ENCODE measurements at places on chromosomes 12 and 14.

GRCh38 chr12:94795520-94795919 lies 145.2 kb upstream of the TMCC3 start:
- peak; percentile 11 for DNase-seq

- no peak for DNase-seq
Measured at GRCh38 chr14:77141214-77142004, at the start of gene ZDHHC22. TSS of gene ZDHHC22 (minus strand) at chr14:77141791. CDS start at chr14:77139738, 2,053 bp downstream.

DNA sequence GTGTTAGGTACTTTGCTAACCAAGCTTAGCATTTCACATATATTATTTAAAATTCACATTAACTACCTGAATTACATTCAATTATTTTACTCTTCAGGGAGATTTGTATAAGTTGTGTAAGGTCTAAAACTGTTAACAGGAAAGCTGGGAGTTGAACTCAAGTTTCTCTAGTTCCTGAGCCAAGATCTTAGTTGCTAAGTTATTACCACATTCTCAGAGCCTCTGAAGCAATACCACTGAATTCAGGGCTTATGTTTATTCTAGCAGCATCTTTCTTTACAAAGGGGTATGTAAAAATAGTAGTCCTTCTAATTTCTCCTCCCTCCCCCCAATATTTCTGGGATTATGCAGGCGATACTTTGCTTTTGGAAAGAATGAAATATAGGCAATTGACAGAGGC lies 786.8 kb downstream of the DIO2 start:
- DNase-seq: no peak

DNA sequence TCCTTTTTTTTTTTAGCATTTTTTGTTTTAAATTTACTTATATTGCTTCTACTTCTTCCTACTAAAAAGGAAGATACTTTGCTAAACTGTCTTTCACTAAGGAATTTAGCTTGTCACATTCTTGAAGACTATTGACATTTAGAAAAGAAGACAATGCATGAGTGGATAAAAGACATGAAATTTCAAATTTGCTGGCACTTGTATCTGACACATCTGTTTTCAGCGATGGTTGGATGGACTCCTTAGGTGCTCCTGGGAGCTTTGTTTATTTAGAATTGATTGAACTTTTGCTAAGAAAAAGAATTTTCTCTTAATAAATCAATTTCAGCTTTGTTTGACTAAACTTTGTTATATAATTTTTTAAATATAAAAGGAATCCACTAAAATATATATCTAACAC lies 3.3 kb upstream of the KERA start:
- DNase-seq: no peak

GRCh38 chr14:41830714-41831406 lies 224.2 kb downstream of the LRFN5 start:
- peak; percentile 62 for DNase-seq

DNA sequence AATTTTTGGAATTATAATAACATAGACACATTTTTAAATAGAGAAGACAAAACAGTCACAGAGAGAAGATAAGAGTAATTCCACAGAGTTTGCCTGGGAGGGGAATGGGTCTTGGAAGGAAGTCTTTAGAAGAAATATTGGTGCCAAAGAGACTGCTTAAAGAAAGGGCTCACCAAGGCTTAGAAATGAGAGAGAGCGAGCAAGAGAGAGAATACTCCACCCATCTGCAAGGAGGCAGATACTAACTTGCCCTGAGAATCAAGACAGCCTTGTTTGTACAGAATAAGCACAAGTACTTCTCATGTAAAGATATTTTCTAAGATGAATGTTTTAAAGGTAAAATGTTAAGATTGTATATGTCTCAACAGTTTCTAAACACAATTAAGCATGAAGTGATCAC lies 165.5 kb downstream of the SLC38A4 start:
- no peak for DNase-seq

DNA sequence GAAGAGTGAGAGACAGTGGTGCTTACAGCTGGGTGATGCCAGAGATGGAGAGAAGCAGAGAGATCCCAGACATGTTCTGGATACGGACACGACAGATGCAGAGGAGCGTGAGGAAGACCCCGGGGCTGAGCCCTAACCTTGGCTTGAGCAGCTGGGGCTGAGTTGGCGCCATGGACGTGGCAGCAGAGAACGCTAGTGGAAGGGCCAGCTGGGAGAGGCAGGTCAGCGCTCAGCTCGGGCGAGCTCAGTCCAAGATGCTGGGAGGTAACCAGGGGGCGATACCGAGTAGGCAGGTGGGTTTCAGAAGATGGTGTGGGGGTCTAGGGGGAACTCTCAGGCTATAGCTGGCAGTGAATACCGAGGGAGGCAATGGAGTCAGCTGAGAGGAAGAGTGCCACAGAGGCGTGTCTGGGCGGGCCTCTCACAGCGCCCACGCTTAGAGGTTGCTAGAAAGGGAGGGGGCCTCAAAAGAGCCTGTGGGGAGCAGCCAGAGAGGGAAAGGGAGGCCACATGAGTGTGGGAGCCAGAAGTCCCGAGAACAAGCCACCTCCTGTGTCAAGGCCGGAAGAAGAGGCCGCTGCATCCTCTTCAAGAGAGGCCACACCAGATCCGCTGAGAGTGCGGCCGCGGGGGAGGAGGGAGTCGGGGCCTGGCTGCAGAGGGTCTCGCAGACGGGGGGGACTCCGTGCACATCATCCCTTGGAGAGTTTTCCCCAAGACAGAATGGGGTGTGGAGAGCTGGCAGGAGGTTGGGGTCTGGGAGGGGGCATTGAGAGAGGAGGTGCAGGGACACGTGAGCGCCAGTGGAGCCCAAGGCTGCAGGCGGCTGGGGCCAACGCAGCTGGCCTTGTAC lies 57.0 kb upstream of the DIO3 start:
- DNase-seq: no peak

GRCh38 chr14:52015411-52016030 lies 26.2 kb downstream of the RTRAF start:
- DNase-seq: no peak

DNA sequence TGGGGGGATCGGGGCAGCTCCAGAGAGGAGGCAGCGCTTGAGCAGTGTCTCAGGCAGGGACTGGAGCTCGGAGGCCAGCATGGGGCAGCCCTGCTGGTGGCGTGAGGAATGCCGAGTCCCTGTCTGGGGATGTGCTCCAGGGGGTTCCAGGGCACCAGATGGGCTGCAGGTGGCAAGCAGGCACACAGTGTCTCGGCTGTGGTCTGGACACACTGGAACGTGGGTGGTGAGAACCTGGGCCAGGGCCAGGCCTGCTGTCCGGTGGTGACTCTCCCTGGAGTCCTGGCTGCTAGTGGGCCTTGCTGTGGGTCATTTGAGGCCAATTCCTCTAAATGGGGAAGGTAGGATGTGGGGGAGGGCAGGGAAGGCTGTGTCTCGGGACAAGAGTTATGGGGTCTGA lies 199.4 kb upstream of the RTL1 start:
- no peak for DNase-seq

DNA sequence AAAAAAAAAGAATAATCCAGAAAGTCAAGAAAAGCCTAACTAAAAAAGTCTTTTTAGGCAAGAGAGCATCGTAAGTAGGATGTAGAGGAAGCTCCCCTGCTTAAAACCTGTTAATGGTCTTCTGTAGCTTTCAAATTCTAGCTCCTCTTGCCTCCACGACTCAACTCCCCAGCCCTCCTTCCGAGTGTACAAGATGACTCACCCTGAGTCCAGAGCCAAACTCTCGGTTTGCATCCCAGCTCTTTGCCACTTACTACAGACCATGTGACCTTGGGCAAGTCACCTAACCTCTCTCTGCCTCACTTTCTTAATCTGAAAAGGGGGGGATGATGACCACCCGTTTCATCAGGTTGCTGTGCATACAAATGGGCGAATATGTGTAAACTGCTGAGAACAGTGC lies 460.4 kb downstream of the DPF3 start:
- DNase-seq: no peak

DNA sequence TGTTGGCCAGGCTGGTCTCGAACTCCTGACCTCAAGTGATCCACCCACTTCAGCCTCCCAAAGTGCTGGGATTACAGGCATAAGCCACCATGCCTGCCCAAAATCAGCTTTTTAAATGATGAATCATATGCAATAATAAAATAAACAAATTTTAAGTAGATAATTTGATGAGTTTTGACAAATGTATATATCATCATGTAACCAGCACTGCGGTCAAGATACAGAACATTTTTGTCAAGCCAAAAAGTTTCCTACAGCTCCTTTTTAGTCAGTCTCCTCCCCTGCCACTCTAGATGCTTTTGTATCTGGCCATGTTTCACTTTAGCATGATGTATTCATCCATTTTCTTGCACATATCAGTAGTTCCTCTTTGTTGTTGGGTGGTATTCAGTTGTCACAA lies 17.2 kb downstream of the FRMD6 start:
- DNase-seq: no peak

DNA sequence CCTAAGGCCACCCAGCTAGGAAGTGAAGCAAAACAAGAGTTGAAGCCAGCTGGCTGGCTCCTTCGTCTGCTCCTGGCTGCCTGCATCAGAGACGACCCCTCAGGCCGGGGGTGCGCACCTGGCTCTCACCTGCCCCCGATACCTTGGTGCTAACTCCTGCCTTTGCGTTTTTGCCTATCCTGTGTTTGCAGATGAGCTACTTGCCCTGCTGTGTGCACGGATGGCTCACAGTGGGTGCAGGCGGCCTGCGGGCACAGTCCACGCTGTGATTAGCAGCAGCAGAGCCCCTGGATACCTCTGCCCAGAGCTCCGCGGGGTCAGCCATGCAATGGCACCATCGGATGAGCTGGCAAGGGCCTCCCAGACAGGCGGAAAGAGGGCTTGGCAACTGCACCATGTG lies 31.2 kb upstream of the FZD10 start:
- no peak for DNase-seq

GRCh38 chr14:22900081-22900799 lies 17.2 kb downstream of the REM2 start:
- DNase-seq: no peak

DNA sequence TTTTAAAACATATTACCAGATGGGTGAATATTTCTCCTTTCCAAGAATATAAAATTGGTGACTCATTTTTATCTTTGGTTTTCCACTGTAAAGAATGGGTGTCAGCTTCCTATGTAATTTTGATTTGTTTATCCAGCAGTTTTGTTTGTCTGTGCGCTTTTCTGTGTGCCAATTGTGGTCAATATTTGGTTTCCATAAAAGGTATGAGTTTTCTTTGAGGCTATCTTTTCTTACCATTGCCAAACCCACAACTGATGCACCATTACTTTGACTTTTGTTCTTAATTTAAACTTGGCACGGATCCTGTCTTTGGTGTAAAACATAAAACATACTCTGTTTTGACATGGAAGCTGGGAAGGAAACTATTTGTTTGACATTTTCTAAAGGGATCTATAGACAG lies 78.8 kb upstream of the NAV3 start:
- peak; percentile 23 for DNase-seq

- DNase-seq: no peak
Measured at GRCh38 chr12:52277486-52278245, 3.2 kb downstream of the KRT86 start.

DNA sequence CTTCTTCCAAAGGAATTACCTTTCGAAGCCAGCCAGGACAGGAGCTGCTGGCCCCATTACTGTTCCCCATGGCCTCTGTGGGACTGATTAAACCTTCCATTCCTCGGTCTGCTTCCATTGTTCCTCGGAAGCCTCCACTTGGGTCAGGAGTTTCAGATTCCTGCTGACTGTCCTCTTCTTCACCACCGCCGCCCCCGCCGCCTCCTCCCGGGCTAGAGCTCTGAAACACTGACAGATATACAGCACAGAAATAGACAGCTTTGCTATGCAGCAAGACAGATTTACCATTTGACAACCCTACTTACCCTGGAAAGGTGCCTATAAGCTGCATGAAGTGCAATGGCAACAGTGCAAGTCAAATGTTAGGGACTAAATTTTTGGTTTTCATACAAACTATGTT lies 21.8 kb downstream of the ZC2HC1C start:
- DNase-seq: no peak

GRCh38 chr12:12008931-12009611 lies 61.7 kb upstream of the BCL2L14 start:
- DNase-seq: no peak

DNA sequence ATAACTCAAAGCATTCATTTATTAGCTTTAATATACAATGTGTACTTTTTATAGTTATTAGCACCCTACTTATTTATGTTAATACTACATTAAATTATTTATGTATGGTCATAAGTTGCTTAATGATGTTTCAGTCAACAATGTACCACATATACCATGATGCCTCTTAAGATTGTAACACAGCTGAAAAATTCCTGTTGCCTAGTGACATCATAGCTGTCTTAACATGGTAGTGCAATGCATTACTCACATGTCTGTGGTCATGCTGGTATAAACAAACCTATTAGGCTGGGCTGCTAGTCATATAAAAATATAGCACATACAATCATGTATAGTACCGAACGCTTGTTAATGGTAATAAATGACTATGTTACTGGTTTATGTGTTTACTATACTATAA lies 120.4 kb downstream of the ANO6 start:
- DNase-seq: peak; percentile 92

DNA sequence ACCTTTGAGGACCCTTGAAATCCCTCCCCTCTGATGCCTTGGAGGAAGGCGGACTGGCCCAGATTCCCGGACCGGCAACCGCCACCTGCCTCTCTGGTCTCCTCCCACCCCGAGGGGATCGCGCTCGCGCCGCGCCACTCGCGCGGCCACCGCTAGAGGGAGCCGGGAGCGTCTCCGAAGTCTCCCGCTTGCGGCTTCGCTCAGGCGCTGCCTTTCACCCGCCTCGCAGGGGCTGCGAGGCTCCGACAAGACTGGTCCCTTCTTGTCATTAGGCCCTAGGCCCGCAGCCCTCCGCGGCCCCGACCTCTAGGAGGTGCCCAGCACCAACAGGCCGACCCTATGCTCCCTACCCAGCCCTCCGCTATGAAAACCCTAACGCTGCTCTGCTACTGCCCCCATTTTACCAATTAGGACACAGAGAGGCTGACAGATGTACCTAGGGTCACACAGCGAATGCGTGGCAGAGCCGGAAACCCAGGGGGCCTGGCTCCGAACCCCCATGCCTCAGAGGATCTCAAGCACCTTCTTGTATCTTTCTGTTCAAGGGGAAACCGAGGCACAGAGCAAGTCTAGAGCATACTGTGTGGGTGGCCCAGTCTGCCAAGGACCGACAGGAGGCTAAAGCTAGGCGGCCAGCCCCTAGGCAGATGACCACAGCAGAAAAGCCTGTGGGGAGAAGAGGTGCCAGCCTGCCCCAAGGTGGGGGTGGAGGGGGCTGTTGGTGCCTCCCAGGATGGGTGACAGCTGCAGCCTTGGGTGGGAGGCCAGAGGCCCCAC lies 21.4 kb upstream of the VSX2 start:
- DNase-seq: no peak

DNA sequence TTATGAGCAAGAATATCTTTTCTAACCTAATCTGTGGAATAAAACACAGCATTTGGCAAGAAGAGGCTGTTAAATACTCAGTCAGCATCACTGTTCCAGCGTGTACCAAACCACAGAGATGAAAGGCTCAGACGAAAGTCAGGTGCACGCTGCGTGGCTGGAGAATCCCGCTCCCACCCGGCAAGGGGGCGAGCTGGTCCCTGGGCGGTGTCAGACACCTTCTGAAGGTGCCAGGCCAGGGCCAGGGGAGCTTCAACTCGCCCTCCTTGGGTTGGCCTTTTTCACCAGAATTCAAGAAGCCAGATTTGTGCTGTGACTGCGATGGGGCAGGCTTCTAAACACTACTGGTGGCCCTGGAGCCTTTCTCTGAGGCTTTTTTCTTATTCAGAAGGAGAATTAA lies 73.1 kb downstream of the WDR20 start:
- no peak for DNase-seq

Data from skeletal muscle cell (primary cell).